ENCODE measurements at places on chromosomes 2 and 18. TPM values are rescaled to one million over a fixed set of nuclear protein-coding genes. Genes with fewer than 3 reads are reported as not detected.

The IFIH1 gene
- total RNA-seq, result 6.0 TPM

The CCDC85A gene
- total RNA-seq, result 4.4 TPM

The OXER1 gene
- total RNA-seq, result 0.36 TPM

The MATN3 gene
- 0.22 TPM for total RNA-seq

The FBXO15 gene
- total RNA-seq, result not detected

DNA sequence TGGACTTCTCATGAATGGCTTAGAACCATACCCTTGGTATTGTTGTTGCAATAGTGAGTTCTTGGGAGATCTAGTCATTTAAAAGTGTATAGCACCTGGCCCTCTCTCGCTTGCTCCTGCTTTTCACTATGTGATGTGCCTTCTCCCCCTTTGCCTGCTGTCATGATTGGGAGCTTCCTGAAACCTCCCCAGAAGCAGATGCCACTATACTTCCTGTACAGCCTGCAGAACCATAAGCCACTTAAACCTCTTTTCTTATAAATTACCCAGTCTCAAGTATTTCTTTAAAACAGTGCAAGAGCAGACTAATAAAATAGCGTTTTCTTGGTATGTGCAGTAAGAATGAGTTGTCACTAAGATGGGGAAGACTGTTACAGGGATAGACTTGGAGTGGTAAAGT, 31.6 kb downstream of the BAZ2B start:
- no peak for DNase-seq

DNA sequence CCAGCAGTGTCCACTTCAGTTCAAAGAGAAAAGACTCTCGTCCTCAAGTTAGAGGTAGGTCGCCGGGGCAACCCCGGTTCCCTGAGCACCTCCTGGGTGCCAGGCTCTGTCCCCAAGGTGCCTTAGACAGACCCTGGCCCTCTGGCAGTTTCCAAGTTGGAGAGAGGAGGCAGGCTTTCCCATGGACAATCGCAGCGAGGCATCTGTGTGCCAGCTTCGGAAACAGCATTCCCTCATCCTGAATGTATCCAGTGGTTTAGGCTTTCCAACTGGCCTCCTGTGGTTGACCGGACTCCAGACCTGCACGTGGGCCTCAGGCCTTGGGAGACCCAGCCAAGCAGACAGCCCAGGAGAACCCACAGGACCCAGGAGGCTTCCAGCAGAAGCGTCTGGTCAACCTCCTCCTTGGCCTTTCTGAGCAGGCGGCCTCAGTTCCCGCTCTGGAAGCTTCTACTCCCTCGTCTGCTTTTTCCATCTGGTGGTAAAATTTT, 70.3 kb downstream of the KCNF1 start:
- DNase-seq, result peak; percentile 71

DNA sequence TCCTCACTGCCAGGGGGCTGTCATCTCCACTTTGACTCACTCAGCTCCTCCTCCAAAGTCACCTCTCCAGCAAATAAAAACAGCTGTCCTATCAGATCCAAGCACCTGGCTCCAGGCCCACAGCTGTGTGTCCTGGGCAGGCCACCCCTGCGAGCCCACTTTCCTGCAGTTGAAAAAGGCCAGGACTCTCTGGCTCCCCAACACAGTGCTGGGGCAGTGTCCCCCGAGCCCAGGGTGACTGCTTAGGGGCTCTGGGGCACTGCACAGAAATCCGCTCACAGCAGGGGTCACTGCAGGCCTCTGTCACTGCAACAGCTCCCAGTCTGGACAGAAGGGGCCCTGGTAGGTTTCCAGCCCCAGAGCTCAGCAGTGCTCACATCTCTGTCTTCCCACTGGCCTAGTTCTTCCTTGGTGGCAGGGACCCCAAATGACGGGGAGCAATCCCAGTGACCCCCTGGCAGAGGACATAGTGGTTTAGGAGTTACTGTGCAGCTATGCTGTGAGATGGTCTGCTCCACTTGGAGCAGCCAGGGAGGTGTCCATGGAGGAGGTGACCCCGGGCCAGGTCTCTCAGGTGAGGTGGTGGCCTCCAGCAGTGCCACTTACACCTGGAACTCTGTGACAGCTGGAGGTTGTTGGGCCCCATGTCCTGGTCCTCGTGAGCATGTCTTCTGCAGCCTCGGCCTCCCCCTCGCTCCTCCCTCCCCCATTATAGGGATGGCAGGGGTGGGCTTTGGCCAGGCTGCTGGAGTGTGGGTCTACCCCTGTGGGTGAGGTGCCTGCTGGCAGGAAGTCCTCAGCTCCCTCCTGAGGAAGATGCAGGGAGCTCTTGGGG, 35.5 kb downstream of the HS6ST1 start:
- DNase-seq, result peak; percentile 22

- no peak for DNase-seq
Measured at GRCh38 chr2:134778372-134778771, 59.6 kb upstream of the TMEM163 start.

DNA sequence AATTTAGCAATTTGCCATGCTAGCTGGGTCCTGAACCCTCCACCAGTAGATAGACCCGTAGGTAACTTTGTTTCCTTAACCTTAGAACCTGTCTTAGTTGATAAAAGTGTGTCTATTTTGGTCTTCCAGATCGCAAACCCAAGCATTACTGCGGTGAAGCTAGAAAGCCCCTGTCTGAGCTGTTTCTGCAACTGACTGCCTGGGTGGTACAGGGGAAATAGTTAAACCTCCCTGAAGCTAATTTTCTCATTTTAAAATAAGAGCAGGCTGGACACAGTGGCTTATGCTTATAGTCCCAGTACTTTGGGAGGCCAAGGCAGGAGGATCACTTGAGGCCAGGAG, 101.7 kb upstream of the MSH2 start:
- DNase-seq, result no peak

DNA sequence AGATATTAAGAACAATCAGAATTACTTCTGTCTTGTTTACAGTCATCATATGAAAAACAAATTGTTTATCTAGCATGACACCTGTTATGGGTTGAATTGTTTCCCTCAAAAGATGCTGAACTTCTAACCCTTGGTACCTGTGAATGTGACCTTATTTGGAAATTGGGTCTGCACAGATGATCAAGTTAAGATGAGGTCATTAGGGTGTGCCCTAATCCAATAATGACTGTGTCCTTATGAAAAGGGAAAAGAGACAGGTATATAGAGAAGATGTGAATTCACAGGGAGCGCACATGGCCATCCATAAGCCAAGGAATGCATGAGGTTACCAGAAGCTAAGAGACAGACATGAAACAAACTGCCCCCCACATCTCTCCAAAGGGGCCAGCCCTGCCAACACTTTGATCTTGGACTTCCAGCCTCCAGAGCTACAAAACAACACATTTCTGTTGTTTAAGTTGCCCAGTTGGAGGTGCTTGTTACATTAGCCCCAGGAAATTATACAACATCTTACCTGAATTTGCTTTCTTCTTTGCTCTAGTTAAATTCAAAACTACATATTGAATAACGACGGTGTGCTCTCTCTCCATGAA, 2.3 kb upstream of the HPCAL1 start:
- no peak for DNase-seq

GRCh38 chr2:46067501-46068305, 229.5 kb upstream of the EPAS1 start:
- DNase-seq, result no peak

GRCh38 chr18:72187956-72188355, 356.2 kb downstream of the CBLN2 start:
- DNase-seq, result no peak

DNA sequence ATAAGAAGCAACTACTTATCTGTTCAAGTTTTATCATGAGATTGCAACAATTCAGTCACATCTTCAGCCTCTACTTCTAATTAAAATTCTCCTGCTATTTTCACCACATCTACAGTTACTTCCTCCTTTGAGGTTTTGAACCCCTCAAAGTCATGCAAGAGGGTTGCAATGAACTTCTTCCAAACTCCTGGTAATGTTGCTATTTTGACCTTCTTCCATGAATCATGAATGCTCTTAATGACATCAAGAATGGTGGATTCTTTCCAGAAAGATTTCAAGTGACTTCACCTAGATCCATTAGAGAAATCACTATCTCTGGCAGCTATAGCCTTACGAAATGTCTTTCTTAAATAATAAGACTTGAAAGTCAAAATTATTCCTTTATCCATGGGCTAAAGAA, 1052.8 kb upstream of the NRXN1 start:
- no peak for DNase-seq

- DNase-seq, result no peak
Measured at GRCh38 chr2:50951437-50951836, 80.5 kb downstream of the NRXN1 start.

- DNase-seq, result peak; percentile 25
Measured at GRCh38 chr2:44324971-44325426, 36.3 kb downstream of the PREPL start.

DNA sequence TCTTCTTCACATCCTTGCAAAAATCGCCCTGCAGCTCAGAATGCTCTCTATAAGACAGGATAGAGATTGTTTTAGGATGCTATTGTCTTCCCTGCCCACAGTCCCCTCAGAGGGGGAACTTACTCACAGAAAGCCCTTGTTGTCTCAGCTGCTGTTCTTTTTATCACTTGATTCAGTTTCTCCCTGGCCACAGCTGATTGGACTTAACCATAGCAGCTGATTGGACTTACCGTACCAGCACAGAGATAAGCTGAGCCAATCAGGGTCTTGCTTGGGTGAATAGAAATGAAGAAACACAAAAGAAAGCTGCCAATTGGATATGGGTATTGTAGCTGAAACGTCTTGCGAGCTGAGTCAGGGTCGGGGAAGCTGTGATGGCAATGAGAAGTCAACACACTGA, 194.2 kb upstream of the MEX3C start:
- DNase-seq, result no peak

DNA sequence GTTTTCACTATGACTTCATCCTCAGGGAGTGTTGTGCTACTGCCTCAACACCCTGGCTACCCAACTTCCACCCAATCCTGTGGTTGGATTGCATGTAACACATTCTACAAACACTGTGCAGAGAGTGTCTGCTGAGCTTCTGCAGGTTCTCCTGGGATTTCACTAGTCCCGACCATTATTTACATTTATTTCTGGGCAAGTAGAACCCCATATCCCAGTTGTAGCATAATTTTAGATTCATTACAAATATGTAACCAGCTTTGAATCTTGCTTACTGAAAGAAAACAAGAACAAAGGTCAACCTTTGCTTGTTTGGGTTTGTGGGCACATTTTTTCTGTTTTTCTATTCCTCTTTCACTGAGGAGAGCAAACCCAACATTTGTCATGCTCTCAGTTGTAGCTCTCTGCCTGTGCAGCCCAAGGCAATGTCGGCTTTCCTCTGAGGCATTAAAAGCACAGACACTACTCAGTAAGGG, 2036.1 kb upstream of the LRRTM1 start:
- no peak for DNase-seq

All from left ventricle myocardium inferior (tissue), 1 donor.